ENCODE measurements at places on chromosomes 11 and 22.

- DNase-seq = no peak
These were observed 3.4 kb downstream of the NLRP6 start for GRCh38 chr11:281486-282161.

- DNase-seq = peak; percentile 83
These were observed 725.2 kb downstream of the DLG2 start for GRCh38 chr11:84901991-84902390.

DNA sequence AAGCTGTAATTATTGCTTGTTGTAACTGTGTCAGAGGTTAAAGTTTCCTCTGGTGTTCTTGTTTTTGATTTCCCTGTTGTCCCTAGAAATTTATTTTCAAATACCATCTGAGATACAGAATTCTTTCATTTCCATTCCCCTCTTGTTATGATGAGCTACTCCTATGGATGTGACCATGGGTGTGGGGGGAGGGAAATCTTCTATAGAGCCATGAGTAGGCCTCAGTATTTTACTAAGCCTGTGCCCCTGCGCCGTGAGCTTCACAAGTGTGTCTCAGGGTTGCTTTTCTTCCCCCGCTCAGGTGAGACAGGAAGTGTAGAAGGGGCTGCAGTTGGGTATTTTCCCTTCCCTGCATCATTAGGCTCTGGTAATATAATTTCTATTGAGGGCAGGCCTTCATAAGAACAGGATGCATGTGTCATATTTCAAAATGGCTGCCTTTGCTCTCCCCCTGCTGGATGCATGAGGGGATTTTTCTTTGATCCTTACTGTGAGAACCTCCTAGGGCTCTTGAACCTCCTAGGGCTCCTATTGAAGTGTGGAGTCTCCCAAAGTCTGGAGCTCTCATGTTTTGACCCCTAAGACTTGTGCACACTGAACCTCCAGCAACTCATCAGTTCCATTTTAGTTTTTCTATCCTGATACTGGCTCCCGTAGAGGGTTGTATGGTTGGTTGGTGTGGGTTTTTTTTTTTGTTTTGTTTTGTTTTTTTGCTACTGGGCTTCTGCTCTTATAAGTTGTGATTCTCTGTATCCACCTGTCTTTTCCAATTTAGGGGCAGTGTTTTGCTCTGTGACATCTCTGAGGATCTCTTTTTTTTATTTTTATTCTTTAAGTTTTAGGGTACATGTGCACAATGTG is 658.2 kb downstream of the NTM start:
- peak; percentile 32 for DNase-seq

GRCh38 chr11:128318856-128319474 is 268.4 kb downstream of the ETS1 start:
- no peak for DNase-seq

DNA sequence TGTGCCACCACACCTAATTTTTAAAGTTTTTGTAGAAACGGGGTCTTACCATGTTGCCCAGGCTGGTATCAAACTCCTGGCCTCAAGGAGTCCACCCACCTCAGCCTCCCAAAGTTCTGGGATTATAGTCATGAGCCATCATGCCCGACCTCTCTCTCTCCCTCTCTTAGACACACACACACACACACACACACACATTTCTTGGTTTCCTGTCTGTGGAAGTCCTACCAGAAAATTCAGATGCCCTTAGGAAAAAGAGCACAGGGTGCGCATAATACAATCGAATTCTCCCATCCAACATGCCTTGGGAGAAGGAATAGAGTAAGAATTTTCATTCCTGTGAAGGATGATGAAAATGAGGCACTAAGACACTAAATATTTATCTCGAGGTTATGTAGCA is 10.4 kb downstream of the MICAL3 start:
- no peak for DNase-seq

DNA sequence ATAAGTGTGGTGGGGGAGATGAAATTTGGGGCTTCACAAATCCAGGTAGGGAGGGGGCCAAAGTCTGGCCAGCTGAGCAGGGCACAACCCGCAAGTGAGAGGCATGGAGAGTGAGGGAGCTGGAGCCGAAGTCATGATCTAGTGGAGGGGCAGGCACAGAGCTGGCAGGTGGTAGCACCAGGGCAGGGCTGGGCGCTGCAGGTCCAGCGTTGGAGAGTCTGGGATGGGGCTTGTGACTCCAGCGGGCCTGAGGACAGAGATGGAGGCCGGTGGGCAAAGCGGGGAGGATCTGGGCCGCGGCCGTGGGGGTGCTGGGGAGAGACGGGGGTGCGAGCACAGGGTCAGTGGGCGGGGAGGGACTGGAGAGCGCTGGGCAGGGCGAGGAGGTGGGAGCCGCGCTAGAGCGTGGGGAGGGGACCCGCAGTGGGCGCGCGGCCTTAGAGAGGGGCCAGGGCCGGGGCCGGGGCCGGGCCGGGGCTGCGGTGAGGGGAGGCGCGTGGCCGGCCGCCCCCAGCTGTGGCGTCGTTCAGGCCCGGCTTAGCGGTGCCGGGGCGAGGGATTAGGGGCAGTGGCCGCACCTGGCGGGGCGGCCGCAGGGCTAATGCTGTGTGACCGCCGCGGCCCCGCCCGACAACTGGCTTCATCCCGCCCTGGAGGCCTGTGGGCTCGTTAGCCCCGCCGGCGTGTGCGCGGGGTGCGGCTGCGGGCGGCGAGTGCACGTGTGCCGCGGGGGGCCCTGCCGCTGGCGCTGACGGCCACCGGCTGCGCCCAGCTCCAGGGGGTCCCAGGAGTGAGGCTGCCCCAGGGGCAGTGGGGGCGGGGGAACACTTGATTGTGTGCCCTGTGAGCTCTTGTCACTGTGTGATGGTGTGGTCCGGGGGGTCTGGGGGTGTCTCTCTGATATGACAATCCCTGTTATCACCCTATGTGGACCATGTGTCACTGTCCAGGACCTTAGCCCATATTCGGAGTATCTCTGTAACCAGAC is 23.6 kb upstream of the MYOD1 start:
- no peak for DNase-seq

- DNase-seq = no peak
These were observed 15.8 kb upstream of the OMP start for GRCh38 chr11:77086521-77087472.

DNA sequence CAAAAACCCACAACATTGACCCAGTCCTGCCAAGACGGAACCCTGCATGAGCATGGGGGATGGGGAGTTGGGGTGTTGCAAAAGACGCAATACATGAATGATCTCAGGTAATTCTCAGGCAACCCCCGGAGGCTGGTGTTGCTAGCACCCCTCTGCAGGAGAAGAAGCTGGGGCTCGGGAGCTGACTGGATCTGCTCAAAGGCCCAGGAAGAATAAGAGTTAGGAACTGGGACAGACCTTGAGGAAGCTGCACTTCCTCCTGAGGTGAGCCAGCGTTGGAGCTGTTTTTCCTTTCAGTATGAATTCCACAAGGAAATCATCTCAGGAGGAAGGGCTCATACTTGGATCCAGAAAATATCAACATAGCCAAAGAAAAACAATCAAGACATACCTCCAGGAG is at the start of gene KRTAP5-9:
Gene KRTAP5-9, plus strand, starts transcription at position 301 of the 400 bp plus-strand sequence. CDS start 238 bp downstream, outside the sequence.
- no peak for DNase-seq

GRCh38 chr11:114148013-114148382 is 88.5 kb downstream of the ZBTB16 start:
- no peak for DNase-seq

DNA sequence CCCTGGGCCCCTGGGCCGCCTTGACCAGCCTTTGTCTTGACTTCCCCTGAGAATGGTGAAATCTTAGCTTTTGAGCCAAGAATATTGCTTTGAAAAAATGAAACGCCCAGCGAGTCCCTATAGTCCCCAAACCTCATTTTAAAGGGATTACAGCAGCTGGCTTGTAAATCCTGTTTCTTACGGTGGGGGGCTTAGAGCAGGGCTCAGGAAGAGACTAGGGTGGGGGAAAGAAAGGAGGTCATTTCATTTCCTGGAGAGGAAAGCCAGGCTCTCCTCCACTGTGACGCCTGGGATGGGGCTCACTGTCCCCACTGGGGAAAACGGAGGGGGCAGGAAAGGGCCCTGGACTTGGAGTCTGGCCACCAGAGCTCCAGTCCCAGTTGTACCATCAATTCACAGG is 72.2 kb upstream of the ALX4 start:
- no peak for DNase-seq

GRCh38 chr11:75663808-75664207 is 5.0 kb downstream of the MAP6 start:
- no peak for DNase-seq

DNA sequence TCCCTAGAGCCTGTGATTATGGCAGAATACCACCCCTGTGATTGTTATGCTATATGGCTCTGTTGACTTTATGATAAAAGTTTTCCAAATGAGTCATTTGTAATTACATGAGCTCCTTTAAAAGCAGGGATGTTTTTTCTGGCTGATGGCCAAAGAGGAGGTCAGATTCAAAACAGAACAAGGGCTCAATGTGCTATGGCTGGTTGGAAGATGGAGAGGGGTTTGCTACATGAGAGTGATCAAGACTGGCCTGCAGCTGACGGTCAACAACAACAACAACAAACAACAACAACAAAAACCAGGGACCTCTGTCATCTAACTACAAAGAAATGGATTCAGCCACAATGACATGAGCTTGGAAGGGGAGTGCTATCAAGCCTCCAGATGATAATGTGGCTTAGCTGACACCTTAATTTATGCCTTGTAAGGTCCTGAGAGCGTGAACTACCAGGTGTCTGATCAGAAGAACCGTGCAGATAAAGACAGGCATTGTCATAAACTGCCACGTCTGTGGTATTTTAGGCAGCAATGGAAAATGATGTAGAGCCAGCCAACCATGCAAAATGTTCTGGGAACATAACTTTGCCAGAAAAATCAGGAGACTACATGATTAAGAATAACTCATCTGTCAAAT is 47.2 kb downstream of the PIWIL3 start:
- DNase-seq = peak; percentile 25

GRCh38 chr11:69394234-69394868 is 87.1 kb upstream of the LINC01488 start:
- no peak for DNase-seq

GRCh38 chr22:23131931-23132330 is 9.9 kb downstream of the RSPH14 start:
- DNase-seq = no peak

GRCh38 chr11:2783536-2784082 is 83.8 kb upstream of the KCNQ1OT1 start:
- DNase-seq = no peak

GRCh38 chr11:126166413-126166812 is 45.0 kb downstream of the RPUSD4 start:
- DNase-seq = no peak

- peak; percentile 9 for DNase-seq
These were observed 41.8 kb downstream of the TST start for GRCh38 chr22:36977401-36977861.

GRCh38 chr11:35419184-35419829 is at the start of gene SLC1A2:
Gene SLC1A2, minus strand, starts transcription at chr11:35419558. Its CDS starts 592 bp downstream, at chr11:35418966.
- peak; percentile 30 for DNase-seq

GRCh38 chr11:32109138-32109537 is 18.3 kb downstream of the RCN1 start:
- DNase-seq = no peak

- peak; percentile 40 for DNase-seq
These were observed 505.2 kb downstream of the NTM start for GRCh38 chr11:131875611-131876010.

DNA sequence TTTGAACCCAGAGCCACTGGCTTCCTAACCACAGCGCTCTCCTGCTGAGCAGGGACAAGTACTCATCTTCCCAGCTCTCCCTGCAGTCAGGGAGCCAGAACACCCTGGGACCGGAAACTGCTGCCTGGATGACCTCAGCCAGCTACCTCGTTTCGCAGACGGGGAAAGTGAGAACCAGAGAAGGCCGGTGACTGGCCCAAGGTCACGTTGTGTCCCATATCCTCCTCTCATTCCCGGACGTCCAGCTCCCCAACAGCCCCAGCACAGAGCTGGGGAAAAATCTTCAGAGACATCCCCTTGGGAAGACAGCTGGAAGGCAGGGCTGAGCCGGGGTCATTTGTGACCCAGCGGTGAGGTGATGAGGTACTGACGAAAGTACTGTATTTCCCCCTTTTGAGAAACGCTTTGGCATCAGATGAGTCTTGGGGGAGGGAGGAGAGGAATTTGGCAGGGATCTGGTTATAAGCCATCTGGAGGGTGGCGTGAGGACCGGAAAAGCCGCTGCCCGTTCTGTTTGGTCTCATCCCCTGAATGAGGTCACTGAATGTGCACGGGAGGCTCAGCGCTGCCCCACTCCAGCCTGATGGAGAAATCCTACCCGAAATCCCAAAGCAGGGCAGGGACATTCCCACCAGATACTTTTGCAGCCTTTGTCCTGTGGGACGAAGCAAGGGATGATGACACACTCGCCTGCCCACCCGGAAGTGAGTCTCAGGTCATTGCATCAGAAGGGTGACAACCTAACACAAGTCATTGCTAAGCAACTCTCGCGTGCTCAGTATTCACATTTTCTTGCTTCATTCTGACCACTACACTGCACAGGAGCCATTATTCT is 41.1 kb downstream of the LIF start:
- DNase-seq = peak; percentile 83

- no peak for DNase-seq
These were observed 46.0 kb upstream of the KLHL35 start for GRCh38 chr11:75478783-75479596.

- no peak for DNase-seq
These were observed 99.8 kb downstream of the AASDHPPT start for GRCh38 chr11:106177311-106177710.

- no peak for DNase-seq
These were observed 563 bp upstream of the ENDOD1 start for GRCh38 chr11:95088946-95089619.

- DNase-seq = peak; percentile 88
These were observed 657 bp upstream of the MAPK8IP2 start for GRCh38 chr22:50599816-50600455.

- DNase-seq = peak; percentile 77
These were observed 2.2 kb downstream of the C11orf24 start for GRCh38 chr11:68269414-68270081.

DNA sequence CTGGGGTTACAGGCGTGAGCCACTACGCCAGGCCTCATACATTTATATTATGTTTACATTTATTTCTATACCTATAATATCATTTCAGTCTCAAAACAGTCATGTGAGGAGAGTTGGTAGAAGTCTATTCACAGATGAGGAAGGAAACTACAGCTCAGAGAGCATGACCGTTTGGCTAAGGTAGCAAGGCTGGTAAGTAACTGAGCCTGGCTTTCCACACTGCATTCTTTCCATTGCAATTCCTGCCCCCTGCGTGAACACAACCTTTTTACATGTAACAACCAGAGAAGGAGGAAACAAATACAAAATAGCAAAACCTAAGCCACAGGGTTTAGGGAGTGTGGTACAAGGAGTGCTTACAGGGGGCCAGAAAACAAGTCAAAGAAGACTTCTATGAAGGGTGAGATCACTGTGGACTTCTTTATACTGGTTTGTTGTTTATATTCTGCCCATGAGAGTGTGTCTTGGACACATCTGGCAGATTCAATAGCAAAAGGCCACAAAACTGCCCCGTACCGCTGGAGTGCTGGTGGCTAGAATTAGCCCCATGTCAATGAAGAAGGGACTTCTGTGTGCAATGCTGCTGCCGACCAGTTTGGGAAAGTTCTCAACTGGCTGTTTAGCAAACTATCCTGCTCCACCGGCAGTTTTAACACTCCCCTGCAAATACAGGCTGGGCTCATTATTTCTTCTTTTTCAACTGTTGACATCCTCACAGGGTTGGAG is 19.0 kb downstream of the MICAL3 start:
- no peak for DNase-seq
